ENCODE measurements at places on chromosomes 3 and 15.

- no peak for DNase-seq
Measured at GRCh38 chr15:93048759-93049161, 40.3 kb downstream of the RGMA start.

DNA sequence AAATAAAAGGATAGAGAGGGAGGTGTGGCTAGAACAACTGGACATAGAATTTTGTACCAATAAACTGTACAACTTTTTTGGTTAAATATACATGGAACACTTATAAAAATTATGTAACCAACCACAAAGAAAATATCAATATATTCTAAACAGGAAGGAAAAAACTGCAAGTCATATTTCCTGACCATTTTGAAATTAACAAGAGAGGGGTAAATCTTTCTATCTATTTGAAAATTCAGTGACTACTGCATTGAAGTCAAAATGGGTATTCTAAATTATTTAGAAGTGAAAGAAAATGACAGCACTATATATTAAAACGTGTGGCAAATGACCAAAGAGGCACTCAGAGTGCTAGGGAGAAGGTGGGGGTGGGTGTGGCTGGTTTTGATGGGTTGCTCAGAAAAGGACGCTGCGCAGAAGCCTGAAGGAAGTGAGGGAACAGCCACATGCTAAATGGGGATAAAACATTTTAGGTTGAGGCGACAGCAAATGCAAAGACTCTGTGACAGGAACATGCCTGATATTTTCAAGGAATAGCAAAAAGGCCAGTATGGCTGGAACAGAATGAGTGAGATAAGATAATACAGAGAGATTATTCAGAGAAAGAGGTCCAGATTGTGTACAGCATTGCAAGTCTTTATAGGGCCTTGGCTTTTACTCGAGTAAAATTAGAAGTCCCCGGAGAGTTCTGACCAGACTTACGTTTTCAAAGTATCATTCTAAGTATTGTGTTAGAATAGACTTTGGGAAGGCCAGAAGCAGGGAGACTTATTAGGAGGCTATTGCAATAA, 41.1 kb downstream of the ERICH6 start:
- DNase-seq = no peak

- no peak for DNase-seq
Measured at GRCh38 chr3:151899996-151900395, 26.6 kb downstream of the SUCNR1 start.

GRCh38 chr3:155356594-155357370, 63.3 kb upstream of the STRIT1 start:
- no peak for DNase-seq

DNA sequence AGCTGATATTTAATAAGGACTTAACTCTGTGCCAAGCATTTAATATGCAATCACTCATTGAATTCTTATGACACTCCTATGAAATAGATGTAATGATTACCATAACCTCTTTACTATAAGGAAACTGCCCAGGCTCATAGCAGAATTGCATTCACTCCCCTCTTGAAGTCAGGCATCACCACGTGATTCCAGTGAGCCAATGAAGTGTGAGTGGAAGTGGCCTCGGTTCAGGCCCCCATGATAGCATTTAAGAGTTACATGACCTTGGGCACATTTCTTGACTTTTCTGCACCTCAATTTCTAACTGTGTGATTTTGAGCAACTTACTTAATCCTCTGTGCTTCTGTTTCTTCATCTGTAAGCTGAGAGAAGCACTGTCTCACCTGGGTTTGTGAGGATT, 62.8 kb upstream of the CLDN18 start:
- DNase-seq = no peak

All from pons (tissue), 1 donor.